Stimulated activated CD8-positive, alpha-beta memory T cell treated with anti-CD3 and anti-CD28 coated beads, Interleukin-7, amount 100 ng/mL, for 24 hours (primary cell): ENCODE measurements at places on chromosomes 4 and X.

DNA sequence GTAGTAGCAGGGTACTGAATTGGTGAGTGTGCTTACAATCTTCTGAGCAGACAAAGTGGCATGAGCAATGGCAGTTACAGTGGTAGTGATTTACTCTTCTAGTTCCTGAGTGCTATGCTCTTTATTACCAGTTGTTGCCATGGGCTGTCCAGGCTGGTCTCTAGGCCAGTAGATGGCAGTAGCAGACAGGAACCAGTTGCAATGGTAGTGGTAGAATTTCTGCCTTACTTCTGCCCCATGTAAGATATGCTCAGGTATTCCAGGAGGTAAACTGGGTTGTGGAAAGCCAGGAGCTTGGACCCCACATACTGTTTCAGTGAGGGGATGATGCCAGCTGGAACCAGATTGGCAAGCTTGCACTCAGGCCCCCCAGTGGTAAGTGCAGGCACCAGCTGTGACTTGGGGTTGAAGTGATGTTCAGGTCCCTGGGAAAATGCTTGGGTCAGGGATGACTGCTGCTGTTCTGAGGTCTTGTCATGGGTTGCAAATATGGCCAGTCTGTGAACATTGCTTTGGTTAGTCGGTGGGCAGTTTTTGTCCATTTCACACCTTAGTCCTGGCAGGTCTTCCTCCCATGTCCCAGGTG is 63.0 kb upstream of the ZXDB start:
- no peak for DNase-seq

DNA sequence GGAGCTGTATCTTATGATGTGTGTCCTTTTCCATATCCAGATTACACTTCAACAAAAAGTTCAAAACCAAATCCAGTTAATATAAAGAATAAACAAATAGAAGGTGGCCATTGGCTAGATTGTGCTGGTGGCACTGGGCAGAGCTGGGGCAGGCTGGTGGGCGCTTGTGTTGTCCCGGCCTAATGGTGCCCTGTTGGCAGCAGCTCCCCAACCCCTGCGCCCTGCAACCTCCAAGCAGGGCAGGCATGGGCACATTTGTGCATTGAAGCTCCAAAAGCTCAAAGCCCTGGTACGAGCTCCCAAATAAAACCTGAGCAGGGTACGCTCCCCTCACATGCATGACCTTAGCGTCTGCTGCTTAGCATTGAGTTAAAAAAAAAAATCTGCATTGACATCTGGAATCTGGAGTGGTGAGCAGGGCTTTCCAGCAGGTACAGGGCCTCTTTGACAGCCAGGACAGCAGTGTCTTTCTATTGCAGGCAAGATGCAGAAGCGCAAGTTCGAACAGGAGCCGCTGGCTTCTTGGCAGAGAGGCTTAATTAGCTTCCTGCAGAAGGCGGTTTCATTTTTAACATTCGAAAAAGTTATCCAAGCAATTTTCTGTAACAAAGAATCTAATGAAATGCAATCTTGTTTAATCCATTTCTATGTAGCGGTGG is 25.9 kb upstream of the NYX start:
- DNase-seq, result no peak

- DNase-seq, result no peak
Measured at GRCh38 chr4:4734425-4734824, 125.0 kb upstream of the MSX1 start.

- DNase-seq, result no peak
Measured at GRCh38 chrX:2587146-2587545, 86.4 kb upstream of the DHRSX start.
